ENCODE measurements at places on chromosomes 12 and 14.

DNA sequence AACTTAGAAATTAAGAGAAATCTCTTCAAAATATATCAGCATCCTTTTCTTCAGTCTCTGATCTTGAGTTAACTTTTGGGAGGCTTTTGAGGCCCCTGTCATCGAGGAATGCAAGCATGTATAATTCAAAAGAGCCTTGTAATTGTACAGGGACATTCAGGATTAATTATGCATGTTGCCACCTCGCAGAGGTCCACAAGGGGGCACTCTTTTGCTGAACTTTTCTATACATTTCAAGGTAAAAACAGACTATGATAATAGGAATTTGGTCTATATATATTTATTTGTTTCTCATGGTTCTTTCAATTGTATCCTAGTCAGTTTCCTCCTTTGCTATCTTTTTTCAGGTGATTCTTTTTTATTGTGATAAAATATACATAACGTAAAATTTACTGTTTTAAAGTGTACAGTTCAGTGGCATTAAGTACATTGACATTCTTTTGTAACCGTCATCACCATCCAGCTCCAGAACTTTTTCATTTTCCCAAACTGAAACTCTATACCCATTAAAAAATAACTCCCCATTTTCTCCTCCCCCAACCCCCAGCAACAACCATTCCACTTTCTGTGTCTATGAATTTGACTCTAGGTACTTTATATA, 47.0 kb upstream of the SLC2A13 start:
- DNase-seq = peak; percentile 61

- DNase-seq = peak; percentile 39
Observed at GRCh38 chr14:91119556-91120311, 5.9 kb downstream of the DGLUCY start.

DNA sequence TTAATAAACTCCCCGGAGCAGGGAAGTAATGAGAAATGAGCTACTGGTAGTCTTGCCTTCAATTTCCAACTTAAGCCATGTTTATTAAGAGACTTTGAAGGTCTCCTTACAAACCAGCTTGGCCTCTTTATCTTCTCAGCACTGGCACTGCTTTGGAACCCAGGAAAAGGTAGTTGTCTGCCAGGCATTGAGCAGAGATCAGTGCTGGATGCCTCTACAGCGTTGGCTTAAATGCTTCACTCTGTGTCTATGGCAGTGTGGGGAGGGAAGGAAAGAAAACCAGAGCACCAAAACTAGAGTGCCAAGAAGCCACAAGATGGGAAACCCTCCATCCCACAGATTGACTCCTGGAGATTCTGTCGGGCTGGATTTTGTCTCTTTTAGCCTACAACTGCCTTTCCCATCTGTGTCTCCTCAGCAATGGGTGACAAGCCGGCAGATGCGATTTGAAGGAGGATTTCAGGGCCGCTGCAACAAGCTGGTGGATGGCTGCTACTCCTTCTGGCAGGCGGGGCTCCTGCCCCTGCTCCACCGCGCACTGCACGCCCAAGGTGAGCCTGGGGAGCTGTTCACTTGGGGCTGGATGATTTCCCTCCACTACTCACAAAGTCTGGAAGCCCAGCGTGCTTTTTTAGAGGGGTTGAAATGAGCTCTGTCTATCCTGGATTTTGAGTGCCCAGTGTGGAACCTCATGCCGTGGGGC, 57.3 kb downstream of the FNTB start:
- peak; percentile 76 for DNase-seq

DNA sequence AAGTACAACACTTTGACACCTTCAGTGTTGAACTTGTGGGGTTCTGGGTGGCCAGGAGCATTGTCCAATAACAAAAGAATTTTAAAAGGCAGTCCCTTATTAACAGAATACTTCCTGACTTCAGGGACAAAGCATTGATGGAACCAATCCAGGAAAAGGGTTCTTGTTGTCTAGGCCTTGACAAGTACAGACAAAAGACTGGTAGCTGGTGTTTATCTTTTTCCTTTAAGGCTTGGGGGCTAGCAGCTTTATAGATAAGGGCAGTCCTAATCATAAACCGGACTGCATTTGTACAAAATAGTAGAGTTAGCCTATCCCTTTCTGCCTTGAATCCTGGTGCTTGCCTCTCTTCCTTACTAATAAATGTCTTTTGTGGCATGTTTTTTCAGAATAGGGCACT, 27.4 kb downstream of the FAM177A1 start:
- DNase-seq = peak; percentile 55

DNA sequence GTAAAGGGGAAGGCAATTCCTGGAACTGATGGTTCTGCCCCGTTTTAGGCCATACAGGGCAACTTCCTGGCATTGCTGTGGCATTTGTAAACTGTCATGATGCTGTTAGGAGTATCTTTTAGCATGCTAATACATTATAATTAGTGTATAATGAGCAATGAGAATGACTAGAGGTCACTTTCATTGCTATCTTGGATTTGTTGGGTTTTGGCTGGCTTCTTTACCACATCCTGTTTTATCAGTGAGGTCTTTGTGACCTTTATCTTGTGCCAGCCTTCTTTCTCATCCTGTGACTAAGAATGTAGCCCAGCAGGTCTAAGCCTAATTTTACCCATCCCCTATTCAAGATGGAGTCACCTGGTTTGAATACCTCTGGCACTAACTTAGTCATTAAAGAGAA, 51.2 kb downstream of the TESPA1 start:
- DNase-seq = peak; percentile 50

DNA sequence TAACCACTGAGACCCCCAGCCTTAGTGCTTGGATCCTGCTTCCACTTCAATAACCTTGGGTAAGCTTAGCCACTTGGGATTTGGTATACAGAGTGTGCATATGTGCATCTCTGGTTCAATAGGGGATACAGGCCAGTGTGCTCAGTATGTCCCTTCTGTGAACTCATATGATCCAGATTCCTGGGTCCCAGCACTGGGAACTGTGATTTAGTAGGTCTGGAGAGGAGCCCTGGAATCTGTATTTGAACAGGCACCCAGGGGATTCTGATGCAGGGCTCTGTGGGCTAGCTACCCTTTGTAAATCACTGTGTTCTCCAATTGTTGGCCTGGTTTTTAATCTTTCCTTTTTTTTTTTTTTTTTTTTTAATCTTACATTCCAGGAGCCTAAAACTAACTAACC, 9.8 kb upstream of the RNU6-8 start:
- DNase-seq = no peak

- DNase-seq = peak; percentile 61
Observed at GRCh38 chr12:46303039-46303666, 34.3 kb upstream of the SLC38A1 start.

GRCh38 chr12:115617391-115617790, 660.1 kb downstream of the MED13L start:
- DNase-seq = no peak

DNA sequence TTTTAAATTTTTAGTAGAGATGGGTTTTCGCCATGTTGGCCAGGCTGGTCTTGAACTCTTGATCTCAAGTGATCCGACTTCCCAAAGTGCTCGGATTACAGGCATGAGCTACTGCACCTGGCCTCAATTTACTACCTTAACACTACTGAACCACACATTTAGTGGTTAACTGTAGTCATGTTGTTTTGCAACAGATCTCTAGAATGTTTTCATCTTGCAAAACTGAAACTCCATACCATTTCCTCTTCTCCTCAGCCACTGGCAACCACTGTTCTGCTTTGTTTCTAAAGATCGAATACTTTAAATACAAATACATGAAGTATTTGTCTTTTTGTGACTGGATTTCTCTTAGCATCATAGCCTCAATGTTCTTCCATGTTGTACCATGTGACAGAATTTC, 15.4 kb upstream of the SMCO2 start:
- DNase-seq = no peak

- DNase-seq = no peak
Observed at GRCh38 chr12:26688344-26688904, 144.6 kb downstream of the ITPR2 start.

GRCh38 chr12:50224026-50224692, 57.0 kb upstream of the CERS5 start:
- DNase-seq = no peak

GRCh38 chr12:53014709-53015108, 8.5 kb downstream of the EIF4B start:
- no peak for DNase-seq

DNA sequence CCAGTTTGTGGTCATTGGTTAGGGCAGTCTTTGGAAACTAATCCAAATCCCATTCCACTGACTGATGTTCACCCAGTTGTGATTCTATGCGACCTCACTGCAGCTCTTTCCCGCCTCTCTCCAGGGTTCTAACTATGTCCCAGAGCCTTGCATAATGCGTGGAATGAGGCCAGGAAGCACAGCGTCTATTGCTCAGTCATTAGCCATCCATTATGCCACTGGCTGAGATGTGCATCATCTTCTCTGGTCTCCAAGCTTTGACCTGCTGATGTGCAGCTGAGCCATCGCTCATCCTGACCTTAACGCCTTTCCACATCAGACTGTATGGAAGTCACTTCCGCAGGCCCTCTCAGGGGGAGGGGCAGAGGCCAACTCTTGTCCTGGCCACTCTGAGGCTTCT, 115.4 kb upstream of the VRK1 start:
- DNase-seq = no peak

GRCh38 chr14:90456551-90456950, 59.7 kb downstream of the CALM1 start:
- no peak for DNase-seq

DNA sequence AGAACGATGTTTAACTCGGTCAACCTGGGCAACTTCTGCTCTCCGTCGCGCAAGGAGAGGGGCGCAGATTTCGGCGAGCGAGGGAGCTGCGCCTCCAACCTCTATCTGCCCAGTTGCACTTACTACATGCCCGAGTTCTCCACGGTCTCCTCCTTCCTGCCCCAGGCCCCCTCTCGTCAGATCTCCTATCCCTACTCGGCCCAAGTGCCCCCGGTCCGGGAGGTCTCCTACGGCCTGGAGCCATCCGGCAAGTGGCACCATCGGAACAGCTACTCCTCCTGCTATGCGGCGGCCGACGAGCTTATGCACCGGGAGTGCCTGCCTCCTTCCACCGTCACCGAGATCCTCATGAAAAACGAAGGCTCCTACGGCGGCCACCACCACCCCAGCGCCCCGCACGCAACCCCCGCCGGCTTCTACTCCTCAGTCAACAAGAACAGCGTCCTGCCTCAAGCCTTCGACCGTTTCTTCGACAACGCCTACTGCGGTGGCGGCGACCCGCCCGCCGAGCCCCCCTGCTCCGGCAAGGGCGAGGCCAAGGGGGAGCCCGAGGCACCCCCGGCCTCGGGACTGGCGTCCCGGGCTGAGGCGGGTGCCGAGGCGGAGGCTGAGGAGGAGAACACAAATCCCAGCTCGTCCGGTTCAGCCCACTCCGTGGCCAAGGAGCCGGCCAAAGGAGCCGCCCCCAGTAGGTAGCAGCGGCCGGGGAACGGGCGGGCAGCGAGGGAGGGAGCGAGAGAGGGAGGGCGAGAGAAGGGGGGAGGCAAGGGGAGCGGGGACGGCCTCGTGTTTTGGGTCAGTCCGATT, 513 bp downstream of the HOXC11 start:
- DNase-seq = no peak

- DNase-seq = no peak
Observed at GRCh38 chr14:33669111-33669510, 281.8 kb downstream of the EGLN3 start.

GRCh38 chr12:80235944-80236343, 136.6 kb downstream of the OTOGL start:
- DNase-seq = no peak

DNA sequence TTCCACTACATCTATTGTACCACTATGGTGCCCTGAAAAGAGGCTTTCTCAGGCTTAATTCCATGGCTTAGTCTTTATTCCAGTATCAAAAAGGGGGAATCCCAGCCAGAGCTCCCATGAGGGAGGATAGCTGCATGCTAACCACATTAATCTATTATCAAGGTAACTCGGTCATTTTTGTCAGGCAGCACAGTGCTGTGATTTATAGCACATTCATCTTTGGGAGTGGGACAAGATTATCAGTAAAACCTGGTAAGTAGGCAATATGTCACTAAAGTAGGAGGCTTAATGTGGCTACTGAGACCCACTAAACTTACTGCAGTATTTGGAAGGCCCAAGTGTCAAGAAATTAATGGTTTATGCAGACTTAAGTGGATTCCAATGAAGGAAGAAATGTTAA, 58.9 kb downstream of the DAD1 start:
- DNase-seq = no peak

DNA sequence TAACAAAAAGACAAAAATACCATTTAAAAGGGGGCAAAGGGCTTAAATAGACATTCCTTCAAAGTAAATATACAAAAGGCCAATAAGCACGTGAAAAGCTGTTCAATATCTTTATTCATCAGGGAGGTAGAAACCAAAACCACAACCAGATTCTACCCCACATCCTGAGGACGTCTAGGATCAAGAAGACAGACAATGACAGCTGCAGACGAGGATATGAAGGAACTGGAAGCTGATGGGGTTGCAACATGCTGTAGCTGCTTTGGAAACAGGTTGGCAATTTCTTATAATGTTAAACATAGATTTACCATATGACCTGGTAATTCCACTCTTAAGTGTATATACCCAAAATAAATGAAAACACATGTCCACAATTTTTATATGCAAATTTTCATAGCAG, 85.1 kb upstream of the C14orf180 start:
- no peak for DNase-seq

- DNase-seq = no peak
Observed at GRCh38 chr12:46217541-46218321, 51.1 kb downstream of the SLC38A1 start.

DNA sequence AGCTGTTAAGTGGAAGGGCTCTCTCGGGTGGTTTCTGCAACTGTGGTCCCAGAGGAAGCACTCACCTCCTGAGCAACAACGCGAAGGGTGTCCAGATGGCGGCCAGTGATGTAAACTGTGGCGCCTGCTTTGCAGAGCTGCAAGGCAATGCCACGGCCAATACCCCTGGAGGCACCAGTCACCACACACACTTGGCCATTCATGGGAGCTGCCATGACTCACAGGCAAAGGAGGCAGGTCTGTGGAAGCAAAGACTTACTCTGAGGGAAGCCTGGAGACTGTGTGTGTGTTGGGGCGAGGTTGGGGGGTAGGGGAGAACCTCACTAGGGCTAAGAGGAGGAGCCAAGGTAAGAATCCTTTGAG, 707 bp downstream of the DHRS1 start:
- DNase-seq = peak; percentile 56
